Activated gamma-delta T cell (primary cell): ENCODE measurements at places on chromosomes 16 and 17.

GRCh38 chr16:86768999-86769398 lies 190.7 kb downstream of the FOXL1 start:
- no peak for DNase-seq

DNA sequence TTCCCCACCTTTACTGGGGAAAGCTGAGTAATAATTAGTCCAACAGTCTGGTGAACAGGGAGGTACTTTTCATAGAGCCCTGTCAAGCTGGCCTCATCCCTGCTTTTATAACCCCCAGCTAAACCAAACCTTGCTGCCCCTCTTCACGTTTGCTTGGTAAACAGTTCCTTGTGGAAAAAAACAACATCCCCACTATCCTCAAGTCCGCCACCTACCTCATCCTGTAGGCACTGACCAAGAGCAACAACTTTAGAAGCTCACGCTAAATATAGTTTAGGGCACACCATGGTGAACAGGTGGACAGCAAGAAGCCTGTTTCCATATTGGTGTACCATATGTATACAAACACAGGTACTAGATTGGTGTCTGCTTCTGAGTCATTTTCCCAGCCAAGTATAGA lies 16.5 kb downstream of the NFE2L1 start:
- DNase-seq, result no peak

GRCh38 chr17:46002311-46002972 lies 3.4 kb downstream of the STH start:
- no peak for DNase-seq

GRCh38 chr17:70121126-70121525 lies 46.1 kb downstream of the KCNJ16 start:
- no peak for DNase-seq

DNA sequence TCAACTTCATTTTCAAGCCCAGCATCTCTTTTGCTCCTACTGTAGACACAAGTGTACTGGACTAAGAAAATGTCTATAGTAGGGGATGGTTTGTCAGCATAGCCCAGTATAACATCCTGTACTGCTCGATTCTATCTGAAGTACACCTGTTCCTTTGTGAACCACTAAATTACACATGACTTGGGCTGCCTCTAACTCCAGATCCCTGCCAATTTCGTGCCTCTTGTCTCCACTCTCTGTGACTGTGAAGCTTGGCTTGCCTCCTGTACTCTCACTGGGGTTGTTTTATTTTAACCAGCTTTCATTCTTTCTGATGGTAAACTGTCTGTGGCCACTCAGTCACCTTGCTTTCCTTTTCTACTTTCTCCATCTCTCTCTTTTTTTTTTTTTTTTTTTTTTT lies 24.5 kb downstream of the GFOD2 start:
- DNase-seq, result no peak

DNA sequence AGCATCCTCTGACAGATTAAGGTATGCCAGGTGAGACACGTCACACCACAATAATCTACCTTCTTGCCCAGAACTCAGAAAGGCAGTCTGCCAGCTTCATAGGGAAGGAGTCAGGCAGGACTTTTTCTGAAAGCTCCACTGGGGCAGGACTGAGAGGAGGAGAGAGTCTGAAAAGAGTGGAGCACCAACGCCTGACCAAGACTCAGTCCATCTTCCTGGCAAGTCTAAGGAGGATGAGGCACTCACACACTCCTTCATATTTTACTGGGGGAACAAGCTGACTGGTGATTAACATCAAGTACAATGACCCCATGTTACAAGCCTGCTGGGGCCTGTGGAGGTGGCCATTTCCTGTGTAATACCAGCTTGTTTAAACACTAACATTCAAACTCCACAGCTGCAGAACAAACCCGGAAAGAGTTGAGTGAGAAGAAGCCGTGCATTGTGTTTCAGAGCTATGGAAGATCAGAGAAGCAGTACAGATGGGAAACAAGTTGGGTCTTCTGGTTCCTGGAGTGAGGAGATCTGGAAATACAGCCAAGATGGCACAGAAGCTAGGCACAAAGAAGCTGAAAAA lies 122.4 kb downstream of the HIC1 start:
- DNase-seq, result no peak

GRCh38 chr17:31548709-31549108 lies 157.2 kb downstream of the RAB11FIP4 start:
- no peak for DNase-seq

DNA sequence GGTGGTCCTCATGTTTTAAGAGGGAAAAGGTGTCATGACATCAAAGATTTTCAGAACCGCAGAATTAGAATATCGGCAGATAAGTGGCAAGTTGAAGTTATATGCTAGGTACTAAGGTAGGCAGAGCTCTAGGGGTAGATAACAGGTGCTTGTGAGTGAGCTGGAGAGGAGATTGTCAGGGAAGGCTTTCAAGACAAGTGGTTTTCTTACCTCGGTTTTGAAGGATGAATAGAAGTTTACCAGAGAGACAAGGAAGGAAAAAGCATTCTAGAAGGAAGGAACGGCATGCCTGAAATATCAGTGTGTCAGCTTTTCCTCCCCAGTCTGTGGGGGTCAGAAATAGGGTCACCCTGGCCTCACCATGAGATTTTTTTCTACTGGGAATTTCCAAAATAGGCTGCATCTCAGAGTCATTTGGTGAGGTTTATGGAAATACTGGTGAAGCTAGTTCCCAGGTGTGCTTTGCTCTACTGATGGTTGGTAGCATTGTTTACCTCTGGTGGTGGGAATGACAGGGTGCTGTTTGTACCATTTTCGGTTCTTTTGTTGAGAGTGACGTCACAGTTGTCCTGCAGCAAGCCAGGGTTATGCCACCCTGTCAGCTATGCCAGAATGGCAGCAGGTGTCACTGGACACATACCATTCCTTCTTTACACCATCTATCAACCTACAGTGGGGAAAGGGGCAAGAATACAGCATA lies 112.5 kb downstream of the MSI2 start:
- DNase-seq, result no peak

- DNase-seq, result no peak
Observed at GRCh38 chr16:46882940-46883307, 1.2 kb upstream of the GPT2 start.

DNA sequence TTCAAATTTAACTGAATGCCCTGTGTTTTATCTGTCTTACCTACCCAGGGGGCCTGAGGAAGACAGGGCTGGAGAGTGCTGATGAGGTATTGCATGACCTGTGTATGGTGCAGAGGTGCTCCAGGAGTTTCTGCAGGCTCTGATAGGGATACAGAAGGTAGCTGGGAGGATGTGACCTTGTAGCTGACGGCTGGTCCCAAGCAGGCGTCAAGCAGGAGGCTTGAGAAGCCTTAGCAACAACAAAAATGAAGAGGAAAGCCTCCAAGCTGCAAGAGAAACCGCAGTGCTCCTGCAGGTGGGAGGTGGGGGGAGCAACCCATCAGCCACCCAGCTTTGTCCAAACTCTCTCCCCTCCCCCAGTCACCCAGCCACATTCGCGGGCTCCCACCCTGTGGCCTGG lies 40.4 kb downstream of the LAT start:
- no peak for DNase-seq

- no peak for DNase-seq
Observed at GRCh38 chr17:50123649-50124349, 6.2 kb downstream of the SAMD14 start.

- DNase-seq, result no peak
Observed at GRCh38 chr16:86319585-86320236, 190.6 kb upstream of the FOXF1 start.

DNA sequence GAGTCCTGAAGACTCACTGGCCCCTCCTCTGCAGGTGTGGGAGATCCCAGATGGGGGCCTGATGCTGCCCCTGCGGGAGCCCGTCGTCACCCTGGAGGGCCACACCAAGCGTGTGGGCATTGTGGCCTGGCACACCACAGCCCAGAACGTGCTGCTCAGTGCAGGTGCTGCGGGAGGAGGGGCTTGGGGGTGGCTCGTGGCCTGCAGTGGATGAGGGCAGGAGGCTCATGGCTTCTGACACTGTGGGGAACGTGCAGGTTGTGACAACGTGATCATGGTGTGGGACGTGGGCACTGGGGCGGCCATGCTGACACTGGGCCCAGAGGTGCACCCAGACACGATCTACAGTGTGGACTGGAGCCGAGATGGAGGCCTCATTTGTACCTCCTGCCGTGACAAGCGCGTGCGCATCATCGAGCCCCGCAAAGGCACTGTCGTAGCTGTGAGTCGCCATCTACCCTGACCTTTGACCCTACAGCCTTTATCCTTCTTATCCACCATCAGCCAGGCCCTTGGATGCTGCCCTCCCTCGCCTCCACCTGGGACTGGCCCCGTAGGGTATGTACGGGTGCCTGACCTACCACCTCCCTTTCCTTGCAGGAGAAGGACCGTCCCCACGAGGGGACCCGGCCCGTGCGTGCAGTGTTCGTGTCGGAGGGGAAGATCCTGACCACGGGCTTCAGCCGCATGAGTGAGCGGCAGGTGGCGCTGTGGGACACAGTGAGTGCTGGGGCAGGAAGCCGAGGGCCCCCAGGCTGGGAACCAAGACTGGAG lies 3.6 kb downstream of the CORO1A start:
- DNase-seq, result peak; percentile 73

DNA sequence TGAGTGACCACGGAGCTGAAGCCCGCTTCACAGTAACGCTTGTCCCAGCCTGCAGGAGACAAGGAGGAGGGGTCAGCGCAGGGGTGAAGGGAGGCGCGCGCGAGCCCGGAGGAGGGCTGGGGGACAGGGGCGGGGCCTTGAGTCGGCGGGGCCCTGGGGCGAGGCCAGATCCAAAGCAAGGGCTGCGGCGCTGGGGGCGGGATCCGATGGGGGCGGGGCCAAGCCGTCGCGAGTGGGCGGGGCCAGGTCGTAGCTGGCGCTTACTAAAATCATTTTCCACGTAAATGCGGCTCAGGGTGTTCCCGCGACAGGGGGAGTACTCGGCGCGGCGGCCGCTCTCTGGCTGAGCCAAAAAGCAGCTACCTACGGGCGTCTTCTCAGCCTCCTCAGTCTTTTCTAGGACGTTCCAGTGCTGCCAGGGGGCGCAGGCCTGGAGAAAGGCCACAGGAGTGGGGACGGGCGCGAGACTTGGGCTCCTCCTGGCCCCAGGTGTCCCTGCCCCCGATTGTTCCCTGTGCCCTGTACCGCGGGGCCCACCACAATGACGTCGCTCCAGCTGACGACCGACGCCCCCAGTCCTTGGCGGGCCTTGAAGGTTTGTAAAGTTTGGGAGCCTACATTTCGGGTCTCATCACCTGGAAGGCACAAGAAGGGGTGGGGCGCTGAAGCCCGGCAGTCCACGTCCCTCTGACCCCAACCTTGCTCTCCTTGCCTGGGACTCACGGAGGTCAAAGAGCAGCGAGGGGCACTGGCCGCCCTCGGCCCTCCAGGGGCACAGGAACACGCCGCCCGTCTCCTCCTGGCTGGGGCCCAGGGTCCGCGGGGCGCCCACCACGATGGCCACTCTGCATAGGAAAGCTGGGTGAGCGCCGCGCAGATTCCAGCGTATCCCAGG lies 3.9 kb downstream of the ITGA2B start:
- peak; percentile 75 for DNase-seq

- DNase-seq, result no peak
Observed at GRCh38 chr17:1473841-1474240, 17.8 kb upstream of the CRK start.

- DNase-seq, result no peak
Observed at GRCh38 chr16:52437277-52437670, 109.7 kb downstream of the TOX3 start.

- DNase-seq, result no peak
Observed at GRCh38 chr16:75495076-75495674, at the start of gene CHST6. TSS of gene CHST6 (minus strand) at chr16:75495441. CDS start at chr16:75479828, 15,613 bp downstream.

DNA sequence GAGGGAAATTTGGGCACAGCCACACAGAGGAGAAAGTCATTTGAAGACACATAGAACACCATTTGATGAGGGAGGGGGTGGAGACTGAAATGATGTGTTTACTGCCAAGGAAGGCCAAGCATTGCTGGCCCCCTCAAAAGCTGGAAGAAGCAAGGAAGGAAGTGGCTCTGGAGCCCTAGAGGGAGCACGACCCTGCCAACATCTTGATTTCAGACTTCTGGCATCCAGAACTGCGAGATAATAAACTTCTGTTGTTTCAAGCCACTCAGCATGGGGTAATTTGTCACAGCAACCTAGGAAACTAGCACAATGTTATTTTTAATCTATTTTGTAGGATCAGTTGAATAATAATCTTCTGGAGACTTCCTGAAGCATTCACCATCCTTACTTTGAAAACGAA lies 314.8 kb upstream of the GOT2 start:
- DNase-seq, result no peak

DNA sequence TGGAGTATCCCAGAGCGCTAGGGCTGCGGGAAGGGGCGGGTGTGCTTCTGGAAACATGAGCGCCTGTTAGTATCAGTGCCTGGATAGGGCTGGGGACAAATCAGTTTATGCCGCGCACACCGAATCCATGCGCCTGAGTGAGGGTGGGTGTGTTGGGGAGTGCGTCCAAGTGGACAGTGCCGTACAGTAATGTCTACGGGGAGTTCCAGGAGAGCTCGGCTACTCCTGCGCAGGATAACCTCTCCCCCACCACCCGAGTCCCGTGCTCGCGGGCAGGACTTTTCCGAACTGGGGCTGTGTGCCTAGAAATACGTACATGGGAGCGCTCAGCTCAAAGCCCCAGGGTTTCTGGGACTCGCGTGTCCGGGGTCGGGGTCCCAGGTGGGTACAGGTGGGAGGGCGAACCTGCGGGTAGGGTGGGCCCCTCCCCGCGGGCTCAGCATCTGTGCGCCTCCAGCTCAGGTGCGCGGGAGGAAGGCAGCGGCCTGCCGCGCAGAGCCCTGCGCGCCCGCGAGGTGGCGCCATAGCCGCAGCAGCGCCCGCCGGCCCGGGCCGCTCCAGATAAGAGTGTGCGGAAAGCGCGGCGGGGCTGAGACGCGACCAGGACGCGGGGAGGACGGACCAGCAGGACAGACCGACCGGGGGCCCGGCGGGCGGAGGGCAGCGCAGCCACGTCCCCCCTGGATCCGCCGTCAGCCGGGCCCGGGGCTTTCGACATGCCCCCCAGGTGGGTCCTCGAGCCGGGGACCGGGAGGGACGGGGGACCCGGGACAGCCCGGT lies at the start of gene HIC1:
Gene HIC1 (plus strand): TSS at position 592 of the 780 bp plus-strand sequence. CDS start 1,588 bp downstream, outside the sequence.
- peak; percentile 58 for DNase-seq

DNA sequence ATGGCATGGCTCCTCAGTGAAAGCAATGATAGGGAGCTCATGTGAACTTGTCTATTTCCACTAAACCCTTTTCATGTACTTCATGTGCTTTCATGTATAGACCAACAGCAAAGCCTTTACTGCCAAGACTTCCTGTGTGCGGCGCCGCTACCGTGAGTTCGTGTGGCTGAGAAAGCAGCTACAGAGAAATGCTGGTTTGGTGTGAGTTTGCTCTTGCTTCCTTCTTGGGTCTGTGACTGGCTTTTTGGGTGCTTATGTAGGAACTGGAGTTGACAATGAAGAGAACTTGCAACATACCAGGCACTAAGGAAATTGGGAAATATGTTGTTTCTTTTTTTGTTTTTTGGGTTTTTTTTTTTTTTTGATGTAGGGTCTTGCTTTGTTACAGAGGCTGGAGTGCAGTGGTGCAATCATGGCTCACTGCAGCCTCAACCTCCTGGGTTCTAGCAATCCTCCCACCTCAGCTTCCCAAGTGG lies 5.7 kb downstream of the SNX11 start:
- peak; percentile 13 for DNase-seq

GRCh38 chr17:79721993-79722671 lies 8.6 kb upstream of the ENPP7 start:
- DNase-seq, result no peak

- no peak for DNase-seq
Observed at GRCh38 chr17:27323538-27324215, 29.8 kb downstream of the WSB1 start.
